ENCODE measurements at places on chromosomes 6 and 20.

DNA sequence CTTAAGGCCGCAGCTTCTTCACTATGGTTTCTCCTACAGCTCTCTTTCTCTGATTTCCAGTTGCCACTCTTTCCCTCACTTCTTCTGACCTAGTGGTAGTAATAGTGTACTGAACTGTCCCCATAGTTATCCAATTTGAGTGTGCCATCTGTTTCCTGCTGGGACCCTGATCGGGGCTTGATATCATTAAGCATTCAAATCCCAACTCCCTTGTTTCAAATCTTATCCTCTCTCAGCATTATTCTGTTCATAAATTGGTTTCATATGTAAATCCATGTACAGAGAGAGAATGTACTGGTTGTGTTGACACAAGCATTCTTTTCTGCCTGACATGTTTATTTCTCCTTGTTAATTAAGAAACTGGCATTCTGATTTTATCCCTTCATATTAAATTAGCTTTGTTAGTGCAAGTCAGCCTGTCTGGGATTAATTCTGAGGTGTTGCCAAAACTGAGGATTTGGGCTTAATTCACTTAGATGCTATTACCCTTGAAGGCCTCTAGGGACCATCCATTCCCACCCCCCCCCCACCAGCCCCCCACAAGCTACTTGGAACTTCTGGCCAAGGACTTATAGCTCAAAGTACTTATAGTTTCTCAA, 84.6 kb upstream of the PROKR2 start:
- no peak for DNase-seq

- no peak for DNase-seq
Measured at GRCh38 chr20:51495291-51495690, 47.2 kb downstream of the NFATC2 start.

- no peak for DNase-seq
Measured at GRCh38 chr20:1389703-1390580, 2.9 kb downstream of the FKBP1A start.

DNA sequence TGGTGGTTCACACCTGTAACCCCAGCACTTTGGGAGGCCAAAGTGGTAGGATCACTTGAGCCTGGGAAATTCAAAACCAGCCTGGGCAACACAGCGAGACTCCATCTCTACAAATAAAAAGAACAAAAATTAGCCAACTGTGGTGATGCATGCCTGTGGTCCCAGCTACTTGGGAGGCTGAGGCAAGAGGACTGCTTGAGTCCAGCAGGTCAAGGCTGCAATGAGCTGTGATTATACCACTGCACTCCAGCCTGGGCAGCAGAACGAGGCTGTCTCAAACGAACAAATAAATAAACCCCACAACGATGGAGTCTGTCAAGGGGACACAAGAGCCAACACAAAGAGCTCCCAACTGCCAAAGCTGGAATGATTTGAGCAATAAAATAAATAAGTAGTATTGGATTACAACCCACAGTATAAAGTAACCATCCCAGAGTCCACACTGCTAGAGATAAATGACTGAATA, 13.5 kb downstream of the ZMYND8 start:
- DNase-seq: no peak

- DNase-seq: no peak
Measured at GRCh38 chr6:35051997-35052583, 89.0 kb downstream of the TCP11 start.

- DNase-seq: no peak
Measured at GRCh38 chr20:38985060-38985459, 22.9 kb downstream of the DHX35 start.

DNA sequence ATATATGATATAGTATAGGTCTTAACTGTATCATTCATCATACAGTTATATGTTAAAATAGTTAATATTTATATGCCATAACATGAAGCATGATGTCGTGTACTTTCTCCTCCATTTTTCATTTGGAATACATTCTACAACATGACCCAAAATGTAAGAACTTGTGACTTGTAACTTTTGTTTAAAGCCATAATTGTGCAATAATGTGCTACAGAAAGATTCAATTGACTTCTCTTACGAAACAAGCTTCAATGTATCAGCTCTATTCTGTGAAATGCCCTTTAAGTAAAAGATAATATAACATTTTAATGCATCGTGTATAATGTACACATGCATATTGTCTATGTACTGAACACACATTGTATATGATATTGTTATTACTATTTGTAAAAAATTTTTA, 76.7 kb upstream of the FABP7 start:
- DNase-seq: no peak

- no peak for DNase-seq
Measured at GRCh38 chr20:50957276-50957675, 1.1 kb downstream of the DPM1 start.

GRCh38 chr20:19009081-19009688, 195.6 kb downstream of the SCP2D1 start:
- no peak for DNase-seq

DNA sequence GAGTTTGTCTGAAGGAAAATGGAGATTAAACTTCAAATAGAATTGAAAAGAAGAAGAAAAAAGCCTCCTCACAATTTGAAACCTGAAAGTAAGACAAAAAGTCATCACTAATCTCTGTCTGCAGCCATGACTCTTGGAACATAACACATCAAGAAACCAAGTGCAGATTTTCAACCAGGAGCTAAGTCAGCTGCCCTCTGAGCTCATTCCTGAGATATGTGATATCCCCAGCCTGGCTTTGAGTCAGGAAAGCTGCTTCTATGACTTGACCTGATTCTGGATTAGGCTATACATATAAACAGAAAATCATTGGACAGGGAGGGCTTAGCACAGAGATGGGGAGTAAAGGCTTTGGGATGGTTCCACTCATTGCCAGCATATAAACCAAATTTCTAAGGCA, 891.4 kb downstream of the TFAP2A start:
- no peak for DNase-seq

DNA sequence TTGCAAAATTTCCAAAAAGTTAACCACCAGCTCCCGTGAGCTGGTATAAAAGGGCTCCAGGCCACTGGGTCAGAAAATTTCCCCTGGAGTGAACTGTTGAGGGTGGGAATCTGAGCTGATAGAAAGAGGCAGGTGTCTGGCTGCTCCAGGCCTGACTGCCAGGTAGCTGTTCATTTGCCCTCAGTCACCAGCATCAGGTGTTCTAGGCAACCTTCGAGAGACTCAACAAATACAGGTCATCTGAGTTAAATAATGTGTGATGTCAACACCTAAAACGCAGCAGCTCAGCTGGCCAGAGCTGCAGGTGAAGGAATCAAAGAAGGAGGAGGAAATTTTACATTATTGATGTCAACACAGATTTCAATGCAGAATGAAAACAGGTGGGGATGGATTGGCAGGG, 46.7 kb downstream of the KCNK5 start:
- no peak for DNase-seq

- no peak for DNase-seq
Measured at GRCh38 chr20:62524505-62524911, 48.7 kb upstream of the GATA5 start.

DNA sequence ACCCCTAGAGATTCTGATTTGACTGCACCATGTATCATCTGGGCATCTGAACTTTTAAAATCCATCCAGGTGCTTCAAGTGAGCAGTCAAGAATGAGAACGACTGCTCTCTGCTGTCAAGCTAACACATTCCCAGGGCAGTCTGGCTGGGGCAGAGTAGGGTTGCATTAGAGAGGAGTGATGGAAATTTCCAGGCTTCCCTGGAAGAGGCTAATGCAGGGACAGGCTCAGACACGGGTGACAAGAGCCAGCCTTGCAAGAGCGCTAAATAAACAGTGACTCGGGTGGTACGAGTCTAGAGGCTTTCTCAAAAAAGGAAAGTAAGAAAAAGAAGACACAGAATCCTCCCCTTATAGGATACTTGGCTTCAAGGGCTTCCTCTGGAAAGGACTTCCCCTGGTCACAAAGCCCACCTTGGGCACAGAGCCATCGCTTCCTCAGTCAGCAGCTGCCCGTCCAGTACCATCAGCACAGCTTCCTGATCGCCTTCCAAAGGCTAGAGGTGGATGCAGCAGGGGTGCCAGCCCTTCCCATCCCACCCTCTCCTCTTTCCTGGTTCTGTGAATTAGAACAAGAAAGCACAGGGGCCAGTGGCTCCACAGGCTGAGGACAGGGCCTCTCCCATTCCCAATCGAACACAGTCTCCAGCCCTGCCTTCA, 177.4 kb upstream of the RREB1 start:
- no peak for DNase-seq

DNA sequence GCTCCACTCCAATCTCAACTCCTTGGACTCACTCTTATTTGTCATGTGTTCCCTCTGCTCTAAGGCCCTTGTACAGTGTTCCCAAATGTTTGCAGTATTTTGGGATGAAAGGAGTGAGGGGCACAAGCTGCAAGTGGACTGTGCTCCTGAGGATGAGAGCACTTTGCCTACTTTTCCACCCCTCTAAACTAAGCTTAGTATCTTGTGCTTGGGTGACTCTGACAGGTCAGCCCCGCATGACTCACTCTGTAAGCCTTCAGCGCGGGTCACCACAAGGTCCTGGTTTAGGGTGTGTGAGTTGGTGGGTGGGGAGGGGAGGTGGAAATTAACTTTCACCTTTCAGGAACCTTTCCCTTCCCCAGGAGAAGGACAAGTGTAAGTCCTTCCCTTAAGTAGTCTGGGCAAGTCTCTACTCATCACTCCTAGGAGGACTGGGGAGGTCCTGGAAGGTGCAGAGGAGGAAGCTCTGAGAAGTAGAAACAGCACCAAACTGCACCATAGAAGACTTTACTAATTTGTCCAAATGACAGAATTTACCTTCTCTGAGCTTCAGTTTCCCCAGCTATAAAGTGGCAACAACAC, 68.8 kb upstream of the EPB41L1 start:
- no peak for DNase-seq

- no peak for DNase-seq
Measured at GRCh38 chr6:141388666-141389065, 744.1 kb upstream of the GJE1 start.

DNA sequence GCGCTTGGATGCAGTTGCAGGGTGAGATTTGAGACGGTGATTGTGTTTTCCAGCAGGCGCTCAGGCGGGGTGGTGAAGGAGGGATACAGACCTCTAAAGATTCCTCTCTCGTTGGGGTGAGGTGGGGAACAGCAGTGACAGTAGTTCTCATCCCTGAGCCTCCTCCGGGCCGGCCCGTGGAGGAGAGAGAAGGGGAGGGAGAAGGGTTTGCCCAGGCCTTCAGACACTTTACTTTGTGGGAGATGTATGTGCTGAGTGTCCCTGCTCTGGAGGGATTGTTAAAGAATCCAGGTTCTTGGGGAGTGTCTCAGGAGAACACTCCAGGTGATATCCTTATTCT, 41.0 kb downstream of the PSMB9 start:
- DNase-seq: no peak

- DNase-seq: no peak
Measured at GRCh38 chr6:146972546-146972945, 231.7 kb upstream of the STXBP5 start.

DNA sequence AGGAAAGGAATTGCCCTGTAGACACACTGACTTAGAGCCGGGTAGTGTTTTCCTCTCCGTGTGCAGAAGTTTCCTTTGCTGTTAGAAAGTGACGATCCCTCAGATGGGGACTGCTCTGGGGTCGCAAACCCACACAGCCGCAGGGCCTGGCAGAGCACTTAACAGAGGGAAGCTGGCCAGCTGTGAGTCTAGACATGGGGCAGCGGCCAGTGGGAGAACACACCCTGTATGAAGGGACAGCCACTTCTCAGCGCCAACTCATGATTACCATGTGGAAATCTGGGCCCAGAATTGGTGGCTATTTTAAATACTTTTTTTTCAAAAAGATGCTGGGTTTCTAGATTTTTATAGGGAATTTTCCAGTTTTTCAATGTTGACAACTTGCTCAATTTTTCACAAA, 39.4 kb downstream of the SLC9A8 start:
- DNase-seq: no peak

- DNase-seq: no peak
Measured at GRCh38 chr6:149267072-149267471, 50.4 kb upstream of the TAB2 start.

GRCh38 chr6:166563805-166564204, 22.7 kb downstream of the RAMACL start:
- DNase-seq: no peak

DNA sequence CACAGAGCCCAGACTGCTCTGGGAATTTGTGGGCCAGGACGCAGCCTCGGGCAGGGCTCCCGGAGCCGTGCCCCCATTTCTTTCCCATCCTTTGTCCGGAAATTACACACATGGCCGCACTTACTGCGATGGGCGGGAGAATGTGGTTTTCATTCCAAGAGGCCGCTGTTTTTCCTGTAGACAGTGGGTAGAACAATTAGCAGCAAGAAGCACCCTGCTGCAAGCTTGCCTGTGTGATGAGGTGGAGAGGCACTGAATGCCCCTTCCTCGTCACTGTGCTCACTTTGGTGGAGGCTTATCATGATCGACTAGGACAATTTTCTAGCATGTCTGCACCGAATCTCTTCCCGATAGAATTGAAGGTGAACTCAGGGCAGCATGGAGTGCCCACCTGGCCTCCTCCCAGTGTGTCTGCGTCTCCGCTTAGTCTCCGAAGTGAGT, 102.8 kb downstream of the DACT2 start:
- DNase-seq: no peak

DNA sequence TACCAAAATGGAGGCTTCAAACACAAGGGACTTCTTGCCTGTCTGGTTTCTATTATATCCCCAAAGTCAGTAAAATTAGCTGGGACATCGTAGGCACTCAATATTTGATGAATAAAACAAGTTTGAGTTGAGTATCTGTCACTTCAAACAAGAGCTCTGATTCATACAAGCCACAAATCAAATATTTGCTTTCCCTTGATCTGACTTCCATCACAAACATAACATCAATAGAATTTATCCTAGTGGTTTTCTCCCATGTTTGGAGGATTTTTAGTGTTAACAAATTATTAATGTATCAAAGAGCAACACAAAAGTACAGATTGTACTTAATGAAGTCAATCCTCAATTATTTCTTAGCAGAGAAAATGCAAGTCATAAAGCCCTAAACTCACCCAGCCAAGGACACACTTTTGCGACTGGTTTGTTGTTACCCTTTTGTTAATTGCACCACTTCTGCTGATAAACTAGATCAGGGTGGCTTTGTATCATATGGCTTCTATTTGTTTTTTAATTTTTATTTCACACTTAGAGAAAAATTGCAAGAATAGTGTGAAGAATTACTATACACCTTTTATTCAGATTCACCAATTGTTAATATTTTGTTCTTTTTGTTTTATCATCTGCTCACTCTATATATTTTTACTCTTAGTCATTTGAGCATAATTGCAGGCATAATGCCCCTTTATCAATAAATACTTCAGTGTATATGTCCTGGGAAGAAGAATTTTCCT, 117.4 kb upstream of the PRDM1 start:
- DNase-seq: no peak

Data from activated CD8-positive, alpha-beta memory T cell treated with anti-CD3 and anti-CD28 coated beads, Interleukin-2, amount 50 U/mL, for 4 hours (primary cell).